Left ventricle myocardium inferior (tissue), 1 donor: ENCODE measurements at places on chromosomes 1 and 21. TPM values are rescaled to one million over a fixed set of nuclear protein-coding genes. Genes with fewer than 3 reads are reported as not detected.

The RIPK4 gene
- total RNA-seq = 0.11 TPM

The CASQ2 gene
- total RNA-seq = 1,110 TPM

The MRPL9 gene
- 41.8 TPM for total RNA-seq

The DCDC2B gene
- not detected for total RNA-seq

The OR2L5 gene
- not detected for total RNA-seq
